Endothelial cell of umbilical vein (primary cell): ENCODE measurements at places on chromosomes 13 and 19.

GRCh38 chr13:66407128-66407527, 823.0 kb downstream of the PCDH9 start:
- DNase-seq, result no peak

DNA sequence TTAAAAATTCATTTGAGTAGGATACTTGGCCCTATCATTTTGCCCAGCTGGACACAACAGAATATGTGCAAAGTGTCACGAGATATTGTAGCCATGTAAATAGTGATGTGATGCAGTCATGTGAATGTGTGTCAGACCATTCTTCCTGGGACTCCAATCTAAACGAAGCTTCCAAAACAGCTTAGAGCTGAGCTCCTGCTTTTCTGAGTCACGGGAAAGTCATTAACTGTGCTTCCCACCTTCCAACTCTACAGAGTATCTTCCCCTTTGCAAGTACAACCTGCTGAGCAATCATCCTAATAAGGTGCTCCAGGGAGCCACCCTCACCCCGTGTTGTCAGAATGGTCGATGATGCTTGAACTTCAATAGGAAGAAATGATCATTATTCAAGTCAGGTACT, 294.7 kb downstream of the MYO16 start:
- DNase-seq, result no peak

GRCh38 chr19:40502647-40503319, 36.0 kb downstream of the SPTBN4 start:
- DNase-seq, result no peak

DNA sequence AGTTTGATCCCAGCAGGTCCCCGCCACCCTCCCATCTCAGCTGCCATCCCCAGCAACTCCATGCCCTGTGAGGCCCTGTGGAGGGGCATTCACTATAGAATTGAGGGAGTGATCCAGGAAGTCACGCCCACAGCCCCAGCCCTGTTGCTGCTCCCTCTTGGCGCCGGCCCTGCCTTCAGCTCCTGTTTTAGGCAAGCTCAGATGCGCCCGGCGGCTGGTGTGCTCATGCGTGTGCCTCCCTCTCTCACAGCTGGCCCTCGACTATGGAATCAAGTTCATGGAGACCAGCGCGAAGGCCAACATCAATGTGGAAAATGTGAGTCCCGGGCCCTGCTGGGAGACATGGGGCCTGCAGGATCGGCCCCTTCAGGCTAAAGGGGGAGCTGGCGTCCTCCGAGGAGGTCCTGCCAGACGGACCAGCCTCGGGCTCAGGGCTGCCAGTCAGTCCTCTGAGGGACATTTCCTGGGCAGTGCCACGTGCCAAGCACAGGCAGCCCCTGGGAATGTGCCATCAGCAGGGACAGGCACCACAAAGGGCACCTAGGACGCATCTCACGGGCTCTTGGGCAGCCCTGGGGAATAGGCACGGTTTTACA, 15.6 kb upstream of the HSH2D start:
- DNase-seq, result no peak

- peak; percentile 86 for DNase-seq
Observed at GRCh38 chr13:42266473-42266872, 5.5 kb upstream of the AKAP11 start.

- no peak for DNase-seq
Observed at GRCh38 chr19:51194527-51195315, 30.2 kb upstream of the CD33 start.
